ENCODE measurements at places on chromosomes 2 and 18.

GRCh38 chr2:101860782-101861181 lies 131.0 kb upstream of the IL1R2 start:
- no peak for DNase-seq

- DNase-seq: no peak
These were observed 47.9 kb downstream of the RBMS1 start for GRCh38 chr2:160445673-160446072.

GRCh38 chr2:9228088-9228751 lies 21.6 kb downstream of the ASAP2 start:
- DNase-seq: no peak

DNA sequence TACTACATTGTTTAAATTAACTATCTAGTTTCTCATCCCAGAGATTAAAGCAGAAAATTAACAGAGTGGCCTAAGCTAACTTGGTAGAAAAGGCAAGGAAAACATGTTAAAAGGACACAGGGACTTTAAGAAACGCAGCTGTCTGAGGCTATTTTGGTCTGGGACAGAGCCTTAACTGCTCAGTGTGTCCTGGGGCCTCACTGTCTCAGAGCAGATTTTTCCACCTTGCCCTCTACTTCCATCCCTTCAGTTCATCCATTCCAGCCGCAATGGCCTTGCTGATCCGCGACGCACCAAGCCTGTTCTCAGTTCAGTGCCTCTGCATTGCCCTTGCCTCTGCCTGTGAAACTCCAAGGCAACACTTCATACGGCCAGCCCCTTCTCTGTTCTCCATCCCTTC lies 114.9 kb upstream of the OSR1 start:
- DNase-seq: no peak

GRCh38 chr2:59900728-59901452 lies 652.6 kb downstream of the BCL11A start:
- no peak for DNase-seq
